ENCODE measurements at places on chromosomes 5 and 9.

- peak; percentile 83 for DNase-seq
Observed at GRCh38 chr5:167453246-167454030, 838.0 kb upstream of the WWC1 start.

DNA sequence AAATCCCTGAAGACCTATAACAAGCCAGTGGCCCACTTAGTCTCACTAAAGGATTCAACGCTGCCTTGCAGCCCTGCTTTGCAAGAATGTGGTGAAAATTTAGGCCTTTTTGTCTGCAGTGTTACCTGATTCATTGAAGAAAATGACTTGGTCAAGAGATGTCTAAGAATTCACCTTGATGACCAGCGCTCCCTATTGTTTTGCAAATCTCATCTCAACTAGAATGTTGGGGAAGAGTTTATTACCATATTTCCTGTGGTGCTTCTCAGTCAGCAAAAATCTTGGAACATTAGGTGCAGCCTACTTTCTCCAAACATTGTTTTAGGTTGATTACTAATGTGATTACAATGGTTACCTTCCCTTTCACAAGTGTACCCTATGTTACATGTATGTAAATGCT, 53.5 kb downstream of the PLK2 start:
- no peak for DNase-seq

GRCh38 chr5:78221964-78222451, 72.5 kb downstream of the AP3B1 start:
- peak; percentile 15 for DNase-seq

DNA sequence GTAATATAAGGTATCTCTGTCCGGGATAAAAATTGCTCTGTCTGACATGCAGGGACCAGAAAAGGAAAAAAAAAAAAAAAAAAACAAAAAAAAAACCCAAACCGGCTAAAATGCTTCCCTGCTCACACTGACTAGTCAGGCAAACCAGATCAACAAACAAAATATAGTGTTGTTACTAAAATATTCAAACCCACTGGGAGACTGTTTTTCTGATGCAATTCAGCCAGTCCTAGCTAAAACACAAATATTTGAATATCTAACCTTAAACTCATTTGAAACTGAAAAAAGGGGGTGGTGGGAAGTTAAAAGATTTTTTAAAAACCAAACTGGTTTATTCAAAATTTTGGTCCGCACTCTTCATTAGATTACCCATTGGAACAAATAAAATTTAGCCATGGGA, 61.0 kb downstream of the APBA1 start:
- peak; percentile 6 for DNase-seq

DNA sequence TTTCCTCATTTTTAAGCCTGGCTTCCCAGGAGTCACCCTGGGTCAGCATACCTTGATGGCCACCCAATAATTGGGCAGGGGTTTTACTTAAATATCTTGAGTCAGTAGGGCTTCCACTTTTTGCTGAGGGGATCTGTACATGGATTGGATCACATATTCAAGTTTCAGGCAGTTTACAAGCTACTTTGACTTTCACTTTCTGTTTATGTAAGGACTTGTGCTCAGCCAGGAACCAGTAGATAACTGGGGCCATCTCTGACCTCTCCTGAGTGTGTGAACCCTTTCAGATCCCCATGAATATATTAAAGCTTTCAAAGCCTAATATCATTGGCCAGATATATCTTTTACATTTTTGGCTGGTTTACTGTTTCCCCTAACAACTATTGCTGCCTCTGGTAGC, 45.1 kb downstream of the SLCO6A1 start:
- no peak for DNase-seq

DNA sequence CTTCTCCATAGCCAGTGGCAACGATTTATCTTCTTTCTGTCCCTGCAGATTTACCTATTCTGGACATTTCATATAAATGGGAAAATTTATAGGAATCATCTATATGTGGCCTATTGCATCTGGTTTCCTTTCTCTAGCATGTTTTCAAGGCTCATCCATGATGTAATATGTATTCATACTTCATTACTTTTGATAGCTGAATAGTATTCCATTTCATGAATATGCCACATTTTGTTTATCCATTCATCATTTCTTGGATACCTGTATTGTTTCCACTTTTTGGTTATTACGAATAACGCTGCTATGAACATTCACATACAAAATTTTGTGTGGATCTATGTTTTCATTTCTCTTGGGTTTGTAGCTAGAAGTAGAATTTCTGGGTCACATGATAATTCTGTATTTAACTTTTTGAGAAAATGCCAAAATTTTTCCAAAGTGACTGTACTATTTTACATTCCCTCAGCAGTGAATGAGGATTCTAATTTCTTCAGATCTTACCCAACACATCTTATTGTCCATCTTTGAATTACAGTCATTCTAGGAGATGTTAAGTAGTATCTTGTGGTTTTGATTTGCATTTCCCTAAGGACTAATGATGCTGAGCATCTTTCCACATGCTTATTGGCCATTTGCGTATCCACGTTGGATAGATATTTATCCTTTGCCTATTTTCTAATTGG, 3.6 kb downstream of the IARS1 start:
- DNase-seq, result peak; percentile 69

DNA sequence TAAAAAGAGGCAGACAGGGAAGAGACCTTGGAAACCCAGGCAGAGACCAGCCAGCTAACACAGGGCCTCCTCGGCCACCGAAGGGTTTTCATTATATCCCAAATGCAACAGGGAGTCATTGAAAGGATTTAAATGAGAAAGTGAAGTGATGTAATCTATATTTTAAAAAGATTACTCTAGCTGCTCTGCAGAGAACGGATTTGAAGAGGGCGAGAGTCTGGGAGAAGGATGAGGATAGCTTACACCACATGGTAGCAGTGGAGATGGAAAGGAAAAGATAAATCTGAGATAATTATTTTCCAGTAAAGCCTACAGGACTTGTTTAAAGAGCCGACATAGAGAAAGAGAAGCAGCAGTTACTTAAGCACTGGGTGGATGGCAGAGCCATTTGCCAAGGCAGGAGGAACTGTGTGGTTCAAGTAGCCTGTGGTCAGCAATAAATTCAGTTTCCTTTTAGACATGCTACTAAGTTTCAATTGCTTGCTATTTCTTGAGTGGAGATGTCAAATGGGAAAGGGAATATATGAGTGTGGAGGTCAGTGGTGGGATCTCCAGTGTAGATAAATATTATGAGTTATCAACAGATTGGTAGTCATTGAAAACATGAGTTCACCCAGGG, 9.3 kb downstream of the FBN2 start:
- no peak for DNase-seq

DNA sequence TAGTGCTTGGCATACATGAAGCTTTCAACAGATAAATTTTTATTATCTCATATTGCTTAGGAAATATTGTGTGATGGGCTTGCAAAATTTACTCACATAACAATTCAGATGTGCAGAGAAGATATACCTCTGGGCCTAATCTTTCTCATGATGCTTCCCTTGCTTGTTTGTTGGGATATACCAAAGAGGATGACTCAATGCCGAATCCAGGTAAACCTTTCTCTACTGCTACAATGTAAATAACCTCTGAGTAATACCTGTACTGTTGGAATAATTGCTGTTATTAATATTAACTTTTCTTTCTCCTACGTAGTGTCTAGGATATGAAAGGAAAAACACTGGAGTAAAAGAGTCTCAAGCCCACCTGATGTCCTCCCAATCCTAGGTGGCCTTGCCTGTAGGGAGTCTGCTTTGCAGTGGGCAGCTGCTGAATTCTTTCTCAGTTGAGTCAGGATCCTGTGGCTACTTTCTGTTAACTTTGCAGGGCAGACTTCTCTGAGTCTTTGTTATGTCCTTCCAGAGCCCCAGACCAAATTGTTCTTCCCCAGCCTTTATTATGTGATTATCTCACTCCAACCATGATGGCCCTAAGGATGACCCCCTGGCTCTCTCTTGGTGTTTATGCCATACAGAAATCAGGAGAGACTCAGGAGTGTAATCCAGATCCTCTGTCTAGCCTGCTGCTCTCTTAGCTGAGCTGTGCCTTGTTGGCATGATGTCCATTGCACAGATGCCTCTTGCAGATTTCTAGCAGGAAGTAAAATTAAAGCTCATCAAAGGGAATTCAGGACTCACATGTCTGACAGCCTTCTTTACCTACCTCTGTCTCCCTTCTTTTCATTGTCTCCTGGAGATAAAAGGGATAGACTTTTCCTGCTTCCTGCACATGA, 208.1 kb downstream of the SNX18 start:
- no peak for DNase-seq

DNA sequence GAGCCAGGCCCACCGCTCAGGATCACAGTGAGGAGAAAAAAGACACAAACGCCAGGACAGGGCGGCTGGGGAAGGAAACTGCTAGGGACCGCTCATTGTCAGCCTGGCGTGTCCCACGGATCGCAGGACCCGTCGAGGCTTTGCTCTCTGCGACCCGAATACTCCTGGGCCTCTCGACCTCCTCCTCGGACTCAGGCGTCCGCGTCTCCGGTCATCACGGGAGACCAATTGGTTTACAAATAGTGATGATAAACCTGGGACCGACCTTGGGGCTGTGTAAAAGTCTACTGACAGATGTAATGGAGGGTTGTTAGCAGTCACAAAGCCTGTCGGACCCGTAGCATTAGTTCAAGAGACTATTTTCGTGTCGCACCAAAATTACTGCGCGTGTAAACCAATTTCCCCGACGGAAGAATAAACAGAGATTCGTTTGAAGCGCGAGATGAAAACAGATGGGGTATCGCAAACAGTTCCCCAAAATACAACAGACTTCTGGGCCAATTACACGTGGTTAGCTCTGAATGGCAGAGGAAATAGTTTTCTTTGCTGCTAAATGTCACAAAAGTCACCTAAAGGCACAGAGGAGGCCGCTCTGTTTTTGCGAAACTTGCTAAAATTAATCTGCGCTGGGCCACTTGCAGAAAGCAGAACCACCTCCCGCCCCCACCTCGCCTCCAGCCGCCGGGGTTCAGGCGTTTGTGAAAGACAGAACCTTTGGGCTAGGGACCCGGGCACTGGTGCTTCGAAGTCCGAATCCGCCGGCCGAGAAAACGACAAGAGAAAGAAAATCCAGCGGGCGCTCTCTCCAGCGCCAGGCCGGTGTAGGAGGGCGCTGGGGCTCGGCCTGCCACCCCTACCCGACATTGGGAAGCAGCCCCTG, 67.6 kb downstream of the FOXD1 start:
- no peak for DNase-seq

DNA sequence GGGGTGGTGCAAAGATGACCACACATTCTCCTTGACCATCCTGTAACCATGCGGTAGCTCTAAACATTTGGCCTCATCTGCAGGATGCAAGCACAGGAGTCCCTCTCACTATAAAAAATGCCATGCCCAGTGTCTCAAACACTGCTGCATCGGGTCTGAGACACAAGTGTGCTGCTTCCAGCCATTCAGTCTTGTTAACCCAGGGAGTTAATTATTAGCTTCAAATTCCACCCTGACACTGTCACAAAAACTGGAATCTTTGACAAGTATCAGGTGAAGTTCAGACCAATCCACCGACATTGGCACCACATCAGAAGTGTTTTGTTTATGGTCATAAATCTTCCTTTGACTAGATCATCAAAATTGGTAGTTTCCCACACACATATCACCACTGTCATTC, 119.1 kb upstream of the RASEF start:
- no peak for DNase-seq

GRCh38 chr5:147098233-147098790, 136.5 kb upstream of the STK32A start:
- DNase-seq, result peak; percentile 17

GRCh38 chr5:149133795-149134777, 7.2 kb upstream of the ABLIM3 start:
- DNase-seq, result peak; percentile 77

GRCh38 chr9:126510564-126510963, 103.2 kb upstream of the LMX1B start:
- no peak for DNase-seq

GRCh38 chr9:7791394-7791793, 8.2 kb downstream of the DMAC1 start:
- no peak for DNase-seq

GRCh38 chr5:3709068-3709716, 113.6 kb downstream of the IRX1 start:
- no peak for DNase-seq

GRCh38 chr5:14582797-14583137, 1.2 kb downstream of the OTULINL start:
- DNase-seq, result no peak

DNA sequence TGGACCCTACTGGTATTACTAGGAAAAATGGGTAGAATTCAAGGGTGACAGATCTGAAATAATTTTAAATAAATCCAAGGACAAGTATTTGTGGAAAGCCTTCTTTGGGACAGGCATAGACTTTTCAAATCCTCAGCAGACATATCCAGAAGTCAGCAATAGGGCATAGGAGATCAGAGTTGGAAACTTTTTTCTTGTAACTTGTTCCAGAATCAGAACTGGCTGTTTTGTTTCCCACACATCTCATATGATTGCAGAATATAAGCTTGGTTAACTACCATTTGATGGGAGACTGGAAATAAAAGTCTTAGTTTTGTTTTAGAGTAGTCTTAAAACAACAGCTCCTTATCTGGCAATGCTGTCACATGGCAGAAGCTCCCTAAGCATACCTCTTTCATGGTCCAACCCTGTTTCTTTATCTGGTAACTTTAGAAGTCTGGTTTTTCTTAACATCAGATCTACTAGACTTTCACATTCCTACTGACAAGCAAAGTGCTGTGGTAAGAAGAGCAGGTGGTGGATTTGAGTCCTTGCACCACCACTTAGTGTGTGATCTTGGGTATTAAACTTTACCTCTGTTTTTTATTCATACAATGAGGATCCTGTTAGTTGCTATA, 25.1 kb downstream of the XRCC4 start:
- DNase-seq, result no peak

DNA sequence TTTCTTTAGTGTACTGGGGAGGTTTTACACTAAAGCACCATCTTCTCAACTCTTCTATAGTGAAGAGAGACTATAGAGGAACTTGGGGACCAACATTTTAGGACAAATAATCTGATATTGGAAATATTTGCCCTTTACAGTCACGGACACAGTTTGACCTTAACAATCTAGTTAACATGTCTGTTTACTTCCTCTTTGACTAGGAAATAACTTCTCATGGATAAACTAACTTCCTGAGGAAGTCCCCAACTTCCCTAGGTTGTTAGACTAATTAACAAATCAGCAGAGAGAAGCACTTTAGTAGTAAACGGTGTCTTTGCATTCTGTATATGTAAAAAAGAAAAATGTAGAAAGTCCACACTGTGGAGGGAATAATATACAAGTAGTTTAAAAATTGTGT, 127.7 kb downstream of the FBXL7 start:
- DNase-seq, result no peak

DNA sequence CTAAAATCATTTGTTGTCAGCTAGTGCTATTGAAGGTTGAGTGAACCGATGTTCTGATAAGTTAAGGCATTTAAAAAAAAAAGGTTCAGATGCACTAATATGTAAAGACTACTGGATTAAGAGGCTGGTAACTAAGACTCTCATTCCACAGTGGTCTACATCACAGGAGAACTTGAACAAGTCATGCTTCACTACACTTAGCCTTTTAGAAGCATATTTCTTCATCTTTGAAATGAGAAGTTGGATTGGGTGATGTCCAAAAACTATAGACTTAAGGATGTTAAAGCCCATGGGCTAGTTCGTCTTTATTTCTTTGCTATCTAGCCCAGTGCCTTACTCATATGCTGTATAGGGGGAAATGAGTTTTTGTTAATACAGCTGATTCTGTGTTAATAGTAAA, 107.2 kb downstream of the NDUFS4 start:
- no peak for DNase-seq

GRCh38 chr5:90709323-90710155, 150.9 kb downstream of the ADGRV1 start:
- DNase-seq, result peak; percentile 51

GRCh38 chr5:172771439-172772111, 580 bp upstream of the DUSP1 start:
- peak; percentile 60 for DNase-seq

- DNase-seq, result no peak
Observed at GRCh38 chr9:116233160-116233530, 79.6 kb downstream of the PAPPA start.
